Ascending aorta (tissue), 2 donors: ENCODE measurements at places on chromosomes 7 and 10.

GRCh38 chr10:122561212-122561611 lies 658 bp downstream of the DMBT1 start:
- DNase-seq, result no peak

- no peak for DNase-seq
These were observed 154.3 kb downstream of the ARHGAP21 start for GRCh38 chr10:24569330-24569796.

DNA sequence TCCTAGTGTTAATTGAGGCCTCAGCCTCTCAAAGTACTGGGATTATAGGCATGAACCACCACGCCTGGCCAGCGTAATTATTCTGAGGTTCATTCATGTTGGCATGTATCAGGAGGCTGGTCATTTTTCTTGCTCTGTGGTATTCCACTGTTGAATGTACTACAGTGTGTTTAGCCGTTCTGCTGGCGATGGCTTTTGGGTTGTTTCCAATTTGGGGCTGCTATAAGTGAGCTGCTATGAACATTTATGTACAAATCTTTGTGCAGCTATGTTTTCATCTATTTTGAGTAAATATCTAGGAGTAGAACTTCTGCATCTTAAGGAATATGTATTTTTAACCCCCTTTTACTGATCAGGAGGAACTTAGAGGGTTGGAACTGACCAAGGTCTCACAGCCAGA lies 145.8 kb downstream of the AUTS2 start:
- no peak for DNase-seq

DNA sequence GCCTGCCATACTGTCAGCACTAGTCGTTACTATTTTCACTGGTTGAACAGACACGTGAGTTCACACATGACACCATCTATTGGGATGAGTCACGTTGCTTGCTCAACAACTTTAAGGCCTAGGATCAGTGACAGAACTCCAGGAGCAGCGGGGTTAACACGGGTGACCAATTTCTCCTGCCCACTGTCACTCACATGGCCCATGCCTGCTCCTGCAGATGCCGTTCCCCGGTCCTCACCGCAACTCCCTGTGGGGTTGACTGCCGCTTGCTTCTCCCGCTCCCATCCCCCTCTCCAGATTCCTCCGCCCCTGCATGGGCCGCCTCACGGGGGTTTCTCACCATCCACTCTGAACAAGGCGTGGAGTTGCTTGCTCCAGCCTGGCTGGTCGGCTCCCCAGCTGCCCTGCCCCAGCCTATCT lies 128.2 kb downstream of the TAX1BP1 start:
- DNase-seq, result no peak

GRCh38 chr7:108145401-108145800 lies 15.2 kb upstream of the LAMB4 start:
- DNase-seq, result no peak

DNA sequence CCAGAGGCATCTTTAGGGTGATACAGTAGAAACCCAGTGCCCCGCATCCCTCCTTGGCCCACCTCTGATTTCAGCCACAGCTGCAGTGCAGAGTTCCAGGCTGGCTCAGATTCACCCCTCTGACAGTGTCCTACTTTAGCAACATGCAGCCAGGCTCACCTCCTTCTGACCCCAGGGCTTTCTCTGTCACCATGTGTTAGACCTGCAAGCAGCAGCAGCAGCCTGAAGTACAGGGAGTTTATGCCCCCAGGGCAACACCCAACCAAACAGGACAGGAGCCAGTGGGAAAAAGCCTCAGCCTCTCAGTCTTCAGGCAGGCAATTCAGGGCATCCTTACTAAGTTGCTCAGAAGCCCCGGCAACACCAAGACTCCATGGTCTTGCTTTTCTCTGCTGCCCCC lies 109.0 kb upstream of the PLXNA4 start:
- DNase-seq, result no peak

DNA sequence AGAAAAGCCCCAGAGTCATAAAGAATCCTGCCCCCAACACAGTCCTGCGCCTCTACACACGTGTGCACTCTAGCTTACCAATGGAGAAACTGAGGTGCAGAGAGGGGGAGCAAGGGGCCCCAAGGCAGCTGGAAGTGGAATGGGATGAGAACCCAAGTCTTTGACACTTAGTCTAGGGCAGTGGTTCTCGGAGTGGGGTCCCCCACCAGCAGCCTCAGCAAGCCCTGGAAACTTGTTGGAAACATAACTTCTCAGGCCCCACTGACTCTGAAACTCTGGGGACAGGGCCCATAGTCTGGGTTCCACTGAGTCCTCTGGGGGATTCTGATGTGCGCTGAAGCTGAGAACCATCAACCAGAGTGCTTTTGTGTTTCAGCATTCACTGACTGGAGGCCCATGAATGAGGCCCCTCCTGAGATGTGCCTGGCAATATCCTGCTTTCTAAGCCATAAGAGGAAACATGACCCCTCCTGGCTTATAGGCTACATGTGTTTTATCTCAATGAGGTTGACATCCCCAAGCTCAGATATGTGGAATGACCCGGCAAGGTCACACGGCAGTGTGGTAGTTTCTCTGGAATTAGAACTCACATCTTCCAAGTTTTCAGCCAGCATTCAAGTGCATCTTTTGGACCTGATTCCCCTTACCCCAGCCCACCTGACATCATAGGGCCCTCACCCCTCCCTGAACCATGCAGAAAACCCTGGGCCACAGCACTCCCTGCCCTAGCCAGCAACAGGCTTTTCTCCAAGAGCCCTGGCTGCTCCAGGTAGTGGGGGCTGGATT lies 147.3 kb upstream of the PCBD1 start:
- no peak for DNase-seq

GRCh38 chr7:83852136-83852535 lies 203.2 kb upstream of the SEMA3E start:
- DNase-seq, result no peak

DNA sequence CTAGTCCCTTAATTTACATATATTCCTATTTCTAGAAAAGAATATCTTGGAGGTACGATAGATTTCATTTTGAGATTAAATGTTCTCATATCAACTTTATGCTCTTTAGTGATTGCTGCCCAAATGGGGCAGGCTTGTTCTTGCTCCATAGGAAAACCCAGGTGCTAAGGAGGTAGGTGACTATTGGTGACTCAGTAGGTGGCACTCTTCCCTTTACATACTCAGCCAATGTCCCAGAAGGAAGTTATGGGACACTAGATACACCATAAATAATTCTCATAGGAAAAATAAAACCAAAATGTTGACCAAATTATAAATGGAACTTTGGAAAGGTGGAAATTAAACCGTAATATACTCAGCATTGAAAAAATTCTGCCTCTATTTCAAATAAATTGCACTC lies 4.0 kb downstream of the SKAP2 start:
- no peak for DNase-seq

GRCh38 chr10:103558911-103559310 lies 65.4 kb downstream of the NEURL1 start:
- no peak for DNase-seq

- DNase-seq, result no peak
These were observed 165.0 kb upstream of the TBX20 start for GRCh38 chr7:35418716-35419390.

DNA sequence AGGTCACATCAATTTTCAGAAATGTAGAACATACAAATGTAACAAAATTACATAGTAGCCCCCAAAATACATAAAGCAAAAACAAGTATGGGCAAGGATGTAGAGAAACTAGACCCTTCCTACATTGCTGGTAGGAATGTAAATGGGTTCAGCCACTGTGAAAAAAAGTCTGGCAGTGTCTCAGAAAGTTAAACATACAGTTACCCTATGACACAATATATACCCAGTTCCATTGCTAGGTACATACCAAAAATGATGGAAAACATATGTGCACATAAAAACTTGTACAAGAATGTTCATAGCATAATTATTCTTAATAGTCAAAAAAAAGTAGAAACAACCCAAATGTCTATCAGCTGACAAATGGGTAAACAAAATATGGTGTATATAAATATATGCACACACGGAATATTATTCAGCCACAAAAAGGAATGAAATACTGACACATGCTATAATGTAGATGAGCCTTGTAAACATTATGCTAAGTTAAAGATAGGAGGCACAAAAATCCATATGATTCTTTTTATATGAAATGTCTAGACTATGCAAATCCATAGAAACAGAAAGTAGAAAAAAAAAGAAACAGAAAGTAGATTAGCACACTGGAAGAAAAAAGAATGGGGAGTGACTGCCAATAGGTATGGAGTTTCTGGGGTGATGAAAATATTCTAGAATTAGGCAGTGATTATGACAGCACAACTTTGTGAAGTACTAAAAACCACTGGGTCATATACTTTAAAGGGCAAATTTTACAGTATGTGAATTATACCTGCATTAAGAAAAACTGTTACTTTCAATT lies 13.5 kb downstream of the HERPUD2 start:
- DNase-seq, result no peak

GRCh38 chr7:104820836-104821535 lies 193.0 kb upstream of the KMT2E start:
- no peak for DNase-seq

- no peak for DNase-seq
These were observed 261.0 kb upstream of the AOAH start for GRCh38 chr7:36985316-36985715.

DNA sequence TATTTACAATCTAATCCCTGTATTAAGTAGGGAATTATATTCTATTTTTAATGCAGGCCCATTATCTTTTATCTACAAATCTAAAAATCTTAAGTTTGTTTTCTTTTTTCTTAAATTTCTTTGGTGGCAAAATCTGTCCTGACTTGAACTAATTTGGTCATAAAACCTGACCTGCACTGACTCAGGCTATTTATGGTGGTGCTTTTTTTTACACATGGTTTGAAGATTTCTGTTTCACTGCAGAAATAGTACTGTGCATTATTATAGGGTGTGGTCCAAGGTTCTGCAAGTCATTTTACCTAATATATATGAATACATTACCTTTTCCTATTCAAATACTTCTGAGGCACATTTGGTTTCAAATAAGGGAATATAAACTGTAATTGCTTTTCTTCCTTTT lies 137.0 kb downstream of the CD36 start:
- no peak for DNase-seq

- no peak for DNase-seq
These were observed 26.6 kb downstream of the RPP38 start for GRCh38 chr10:15123749-15124184.

DNA sequence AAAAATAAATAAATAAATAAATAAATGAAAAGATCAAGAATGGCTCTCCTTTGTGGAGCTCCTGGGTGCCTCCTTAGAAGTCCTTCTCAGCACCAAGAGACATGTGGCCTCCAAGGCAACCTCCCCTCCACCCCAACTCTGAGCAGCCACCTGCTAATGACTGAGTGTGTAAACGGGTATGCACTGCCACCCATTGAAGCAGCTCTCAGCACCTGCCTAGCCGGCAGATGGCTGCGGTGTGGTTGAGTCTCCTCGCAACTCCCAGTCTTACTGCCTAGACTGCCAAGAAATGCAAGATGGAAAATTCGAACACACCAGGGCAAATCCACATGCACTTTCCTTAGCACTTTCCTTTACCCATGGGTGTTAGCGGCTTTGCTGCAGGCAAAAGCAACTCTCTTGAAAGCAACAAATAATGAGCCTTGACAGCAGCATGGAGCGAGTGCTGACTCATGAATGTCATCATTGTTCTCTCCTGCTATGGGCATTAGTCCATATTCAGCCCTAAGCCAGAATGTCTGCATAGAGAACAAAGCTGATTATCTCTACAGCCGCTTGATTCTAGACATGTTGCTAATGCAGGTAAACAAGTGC lies 913.9 kb upstream of the AUTS2 start:
- DNase-seq, result no peak
